AG04449 (cell line): ENCODE measurements at places on chromosomes 2 and 18.

GRCh38 chr2:81644189-81644588, 1339.6 kb upstream of the LRRTM1 start:
- DNase-seq, result no peak

GRCh38 chr2:137729305-137729704, 235.0 kb upstream of the HNMT start:
- no peak for DNase-seq

DNA sequence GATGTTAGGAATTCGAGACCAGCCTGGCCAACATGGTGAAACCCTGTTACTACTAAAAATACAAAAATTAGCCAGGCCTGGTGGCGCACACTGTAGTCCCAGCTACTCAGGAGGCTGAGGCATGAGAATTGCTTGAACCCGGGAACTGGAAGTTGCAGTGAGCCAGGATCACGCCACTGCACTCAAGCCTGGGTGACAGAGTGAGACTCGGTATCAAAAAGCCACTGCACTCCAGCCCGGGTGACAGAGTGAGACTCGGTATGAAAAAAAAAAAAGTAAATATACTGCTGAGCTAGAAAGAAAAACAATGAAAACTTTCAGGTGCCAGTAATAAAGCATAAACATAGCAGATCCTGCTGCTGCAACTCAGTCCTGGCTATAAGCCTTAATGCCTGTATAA, 73.5 kb downstream of the STRN start:
- DNase-seq, result no peak

- no peak for DNase-seq
Observed at GRCh38 chr2:210460322-210461227, 16.0 kb downstream of the LANCL1 start.

GRCh38 chr18:7844017-7844416, 276.9 kb downstream of the PTPRM start:
- no peak for DNase-seq

DNA sequence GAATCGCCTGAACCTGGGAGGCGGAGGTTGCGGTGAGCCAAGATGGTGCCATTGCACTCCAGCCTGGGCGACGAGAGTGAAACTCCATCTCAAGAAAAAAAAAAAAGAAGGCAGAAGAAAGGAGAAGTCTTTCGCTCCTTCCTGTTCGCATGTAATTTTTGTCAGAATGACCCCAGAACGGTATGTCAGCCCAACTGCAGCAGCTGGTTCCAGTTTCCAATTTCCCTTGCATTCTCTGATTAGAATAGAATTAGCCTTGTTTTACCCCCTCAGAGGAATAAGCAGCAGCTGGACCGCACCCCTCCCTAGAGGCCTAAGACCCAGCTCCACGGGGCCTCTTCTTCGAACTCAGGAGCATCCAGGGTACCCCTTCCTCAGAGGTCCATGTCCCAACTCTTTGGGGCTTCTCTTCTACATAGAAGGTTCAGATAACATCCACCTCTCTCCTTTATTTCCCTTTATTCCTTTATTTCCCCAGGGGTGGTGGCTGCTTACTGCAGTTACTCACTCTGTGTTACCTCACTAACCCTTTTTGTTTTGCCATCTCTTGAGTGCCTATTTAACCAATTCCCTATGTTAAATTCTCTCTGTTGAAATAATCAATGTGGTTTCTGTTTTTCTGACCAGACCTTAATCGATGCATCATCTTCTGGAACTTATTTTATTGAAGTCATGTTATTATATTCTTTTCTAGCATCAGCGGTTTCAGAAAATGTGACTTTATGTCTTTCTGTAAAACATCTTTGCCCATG, 7.2 kb upstream of the PUM2 start:
- DNase-seq, result no peak

- no peak for DNase-seq
Observed at GRCh38 chr2:62547854-62548253, 41.9 kb upstream of the TMEM17 start.

GRCh38 chr2:158740127-158740526, 55.0 kb upstream of the DAPL1 start:
- no peak for DNase-seq

DNA sequence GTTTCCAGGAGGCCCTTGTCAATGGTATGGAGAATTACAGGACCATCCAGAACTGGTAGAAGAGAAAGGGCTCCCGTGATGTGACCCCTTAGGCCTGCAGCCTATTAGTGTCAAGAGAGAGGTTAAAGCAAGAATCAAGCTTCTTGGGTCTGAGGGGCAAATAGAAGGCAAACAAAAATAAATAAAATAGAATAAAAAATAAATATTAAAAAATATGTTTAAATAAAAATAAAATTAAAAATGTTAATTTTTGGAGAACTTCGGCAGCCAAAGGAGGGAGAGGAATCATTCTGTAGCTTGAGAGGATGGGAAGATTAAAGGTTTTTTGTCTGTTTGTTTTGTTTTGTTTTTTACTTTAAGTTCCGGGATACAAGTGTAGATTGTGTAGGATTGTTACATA, 15.2 kb upstream of the TMEM178A start:
- no peak for DNase-seq
